ENCODE measurements at places on chromosomes 3 and 15.

- peak; percentile 33 for DNase-seq
Measured at GRCh38 chr15:91384189-91384730, 284.2 kb downstream of the SV2B start.

- peak; percentile 86 for DNase-seq
Measured at GRCh38 chr3:136818769-136819391, at the start of gene SLC35G2. TSS of gene SLC35G2 (plus strand) at chr3:136819126. CDS start at chr3:136854461, 35,335 bp downstream.

- DNase-seq: no peak
Measured at GRCh38 chr3:178767581-178767980, 231.3 kb downstream of the KCNMB2 start.

DNA sequence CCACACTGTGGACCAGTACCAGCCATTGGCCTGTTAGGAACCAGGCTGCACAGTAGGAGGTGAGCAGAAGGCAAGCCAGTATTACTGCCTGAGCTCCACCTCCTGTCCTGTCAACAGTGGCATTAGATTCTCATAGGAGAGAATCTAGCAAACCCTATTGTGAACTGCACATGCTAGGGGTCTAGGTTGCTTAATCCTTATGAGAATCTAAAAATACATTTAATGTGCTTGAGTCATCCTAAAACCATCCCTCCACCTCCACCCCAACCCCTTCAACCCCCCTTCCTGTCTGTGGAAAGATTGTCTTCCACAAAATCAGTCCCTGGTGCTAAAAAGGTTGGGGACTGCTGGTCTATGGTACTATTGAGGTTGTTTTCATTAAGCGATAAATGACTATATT lies 49.3 kb upstream of the KCNAB1 start:
- peak; percentile 32 for DNase-seq

DNA sequence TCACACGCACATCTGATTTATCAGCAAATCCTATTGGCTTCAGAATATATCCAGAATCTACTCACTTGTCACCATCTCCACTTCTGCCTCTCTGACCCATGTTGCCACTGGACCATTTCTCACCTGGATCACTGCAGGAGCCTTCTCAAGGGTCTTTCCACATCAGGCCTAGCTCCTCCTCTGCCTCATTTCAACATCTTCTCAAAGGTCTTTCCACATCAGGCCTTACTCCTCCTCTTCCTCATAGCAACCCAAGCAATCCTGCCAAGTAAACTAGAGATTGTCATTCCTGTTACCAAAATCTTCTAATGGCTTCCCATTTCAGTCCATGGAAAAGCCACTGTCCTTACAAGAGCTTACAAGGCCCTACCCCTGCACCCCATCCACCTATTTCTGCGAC lies 18.0 kb upstream of the DUT start:
- no peak for DNase-seq

GRCh38 chr3:146873748-146874147 lies 268.6 kb upstream of the PLSCR5 start:
- no peak for DNase-seq

GRCh38 chr3:111732252-111732879 lies 126.7 kb upstream of the PHLDB2 start:
- DNase-seq: no peak

DNA sequence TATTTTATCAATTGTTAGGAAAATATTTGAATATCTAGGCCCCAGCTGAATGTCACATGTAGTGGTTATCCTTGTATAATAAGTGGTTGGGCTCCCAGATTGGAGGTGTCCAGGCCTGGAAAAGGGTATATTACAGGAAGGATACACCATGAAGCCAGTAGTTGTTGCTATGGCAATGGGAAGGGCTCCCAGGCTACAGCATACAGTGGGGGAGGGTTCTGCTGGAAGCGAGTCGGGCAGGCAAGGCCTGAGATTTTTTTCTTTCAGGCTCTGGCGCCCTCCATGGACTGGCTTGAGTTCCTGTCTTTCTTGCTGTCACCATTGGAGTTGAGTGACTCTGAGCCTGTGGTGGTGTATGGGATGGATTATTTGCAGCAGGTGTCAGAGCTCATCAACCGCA lies 8.9 kb downstream of the ECE2 start:
- peak; percentile 62 for DNase-seq

DNA sequence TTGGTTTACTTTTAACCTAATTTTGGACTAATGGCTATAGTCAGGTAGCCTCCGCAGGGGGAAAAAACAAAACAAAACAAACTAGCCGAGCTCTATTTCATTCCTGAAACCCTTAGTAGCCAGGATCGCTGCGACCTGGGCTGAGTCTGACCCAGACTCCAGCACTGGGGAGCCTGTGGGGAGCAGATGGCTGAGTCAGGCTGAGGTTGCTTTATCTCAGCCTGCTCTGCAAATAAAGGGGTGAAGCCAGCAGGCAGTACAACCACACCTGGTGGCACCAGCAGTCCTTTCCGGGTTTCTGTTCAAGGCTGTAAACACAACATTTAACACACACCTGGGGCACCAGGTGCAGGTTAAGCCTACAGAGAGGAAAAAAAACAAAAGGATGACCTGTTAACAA lies 27.3 kb downstream of the ABHD2 start:
- DNase-seq: no peak

DNA sequence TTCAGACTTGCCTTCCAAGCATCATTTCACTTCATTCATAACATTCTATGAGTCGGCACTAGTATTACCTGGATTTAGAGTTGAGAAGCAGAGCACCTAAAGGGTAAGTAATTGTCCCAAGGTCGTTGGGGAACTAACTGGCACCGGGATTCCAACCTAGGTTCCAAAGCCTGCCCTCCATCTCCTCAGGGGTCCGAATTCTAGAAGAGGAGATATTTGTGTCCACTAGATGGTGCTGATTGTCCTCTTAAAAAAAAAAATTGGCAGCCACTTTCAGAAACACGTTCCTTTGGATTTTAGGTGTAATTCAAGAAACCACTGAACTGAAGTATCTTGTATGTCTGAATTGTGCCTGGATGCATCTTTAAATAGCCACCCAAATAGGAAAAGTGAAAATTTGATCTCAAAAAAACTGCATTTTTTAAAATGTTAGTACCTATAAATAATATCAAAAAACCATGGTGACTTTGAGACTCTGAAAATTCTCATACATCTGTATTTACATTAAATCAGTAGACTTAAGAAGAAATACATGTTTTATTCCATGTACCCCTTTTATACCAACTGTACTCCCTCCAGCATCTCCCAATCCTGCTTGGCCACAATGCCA lies 3.9 kb upstream of the FSIP1 start:
- DNase-seq: peak; percentile 68

DNA sequence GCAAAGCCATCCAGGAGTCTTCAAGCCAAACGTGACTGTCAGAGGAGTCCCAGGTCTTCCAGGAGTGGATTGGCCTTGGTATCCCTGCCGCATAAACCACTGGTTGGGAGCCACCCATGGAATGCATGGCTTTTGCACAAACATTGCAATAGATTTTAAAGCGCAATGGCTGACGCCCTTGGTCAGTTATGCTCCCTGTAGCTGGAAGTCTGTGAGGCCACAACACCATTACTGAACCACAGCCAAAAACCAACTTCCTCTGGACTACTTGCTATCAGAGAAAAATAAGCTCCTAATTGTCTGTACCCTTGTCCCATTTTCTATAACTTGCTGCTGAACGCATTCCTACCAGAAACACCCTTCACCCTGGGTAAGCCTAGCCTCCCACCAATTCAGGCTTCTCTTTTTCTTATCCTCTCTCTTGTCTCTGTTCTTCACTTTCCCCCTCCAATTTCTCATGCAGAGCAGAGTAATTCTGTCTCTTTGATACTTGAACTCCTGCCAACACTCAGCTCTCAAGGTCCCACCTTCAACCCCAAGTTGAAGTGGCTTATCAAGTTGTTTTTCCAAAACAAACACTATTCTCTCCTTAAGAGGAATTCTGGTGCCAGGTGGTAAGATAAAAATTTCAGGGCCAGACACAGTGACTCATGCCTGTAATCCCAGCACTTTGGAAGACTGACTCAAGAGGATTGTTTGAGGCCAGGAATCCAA lies 176.4 kb upstream of the UBE2E1 start:
- no peak for DNase-seq

DNA sequence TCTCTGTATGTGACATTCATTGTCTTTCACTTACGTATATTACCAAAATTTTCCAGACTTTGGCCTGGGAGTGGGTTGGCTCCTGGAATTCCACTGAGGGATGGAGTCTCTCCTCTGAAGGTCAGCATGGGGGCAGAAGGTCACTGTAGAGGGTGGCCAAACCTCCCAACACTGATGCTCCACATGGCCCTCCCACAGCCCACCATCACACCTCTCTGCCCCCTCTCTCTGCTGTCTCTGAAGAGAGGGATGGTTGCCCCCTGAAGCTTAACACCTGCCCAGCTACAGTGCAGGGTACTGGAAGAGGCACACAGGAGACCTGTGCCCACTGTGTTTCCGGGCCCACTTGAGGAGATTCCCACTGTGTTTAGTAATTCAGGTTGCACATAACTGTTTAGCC lies 52.2 kb downstream of the CMTM6 start:
- DNase-seq: no peak

DNA sequence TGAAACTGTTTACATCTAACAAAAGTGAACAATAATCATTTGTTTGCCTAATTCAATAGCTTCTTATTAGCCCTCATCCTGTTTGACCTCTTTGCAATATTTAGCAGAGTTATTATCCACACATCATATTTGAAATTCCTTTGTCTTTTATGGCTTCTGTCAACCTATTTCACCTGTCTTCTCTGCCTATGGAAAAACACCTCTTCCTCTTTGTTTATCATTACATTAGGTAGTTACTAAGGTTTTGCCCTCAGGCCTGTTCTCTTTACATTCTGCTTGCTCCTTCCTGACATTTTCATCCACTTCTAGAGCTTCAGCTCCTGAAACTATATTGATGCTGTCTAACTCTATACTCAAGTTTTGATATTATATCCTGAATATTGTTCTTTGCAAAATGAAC lies 183.0 kb downstream of the SUCNR1 start:
- no peak for DNase-seq

- DNase-seq: no peak
Measured at GRCh38 chr3:112348943-112349342, 16.0 kb downstream of the CD200 start.

DNA sequence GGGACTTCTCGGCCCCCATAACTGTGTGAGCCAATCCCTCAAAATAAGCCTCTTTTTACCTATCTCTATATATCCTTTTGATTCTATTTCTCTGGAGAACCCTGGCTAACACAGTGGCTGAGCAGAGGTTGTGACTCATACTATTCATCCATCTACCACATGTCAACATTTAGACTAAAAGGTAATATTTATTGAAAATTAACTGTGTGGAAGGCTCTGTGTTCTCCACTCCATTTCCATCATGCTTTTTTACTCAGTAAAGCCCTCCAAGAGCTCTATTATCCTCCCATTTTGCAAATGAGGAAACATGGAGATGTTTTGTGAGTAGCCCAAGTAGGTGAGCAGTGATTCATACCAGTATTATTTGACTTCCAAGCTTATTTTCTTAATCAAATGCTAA lies 217.9 kb upstream of the DCBLD2 start:
- no peak for DNase-seq

DNA sequence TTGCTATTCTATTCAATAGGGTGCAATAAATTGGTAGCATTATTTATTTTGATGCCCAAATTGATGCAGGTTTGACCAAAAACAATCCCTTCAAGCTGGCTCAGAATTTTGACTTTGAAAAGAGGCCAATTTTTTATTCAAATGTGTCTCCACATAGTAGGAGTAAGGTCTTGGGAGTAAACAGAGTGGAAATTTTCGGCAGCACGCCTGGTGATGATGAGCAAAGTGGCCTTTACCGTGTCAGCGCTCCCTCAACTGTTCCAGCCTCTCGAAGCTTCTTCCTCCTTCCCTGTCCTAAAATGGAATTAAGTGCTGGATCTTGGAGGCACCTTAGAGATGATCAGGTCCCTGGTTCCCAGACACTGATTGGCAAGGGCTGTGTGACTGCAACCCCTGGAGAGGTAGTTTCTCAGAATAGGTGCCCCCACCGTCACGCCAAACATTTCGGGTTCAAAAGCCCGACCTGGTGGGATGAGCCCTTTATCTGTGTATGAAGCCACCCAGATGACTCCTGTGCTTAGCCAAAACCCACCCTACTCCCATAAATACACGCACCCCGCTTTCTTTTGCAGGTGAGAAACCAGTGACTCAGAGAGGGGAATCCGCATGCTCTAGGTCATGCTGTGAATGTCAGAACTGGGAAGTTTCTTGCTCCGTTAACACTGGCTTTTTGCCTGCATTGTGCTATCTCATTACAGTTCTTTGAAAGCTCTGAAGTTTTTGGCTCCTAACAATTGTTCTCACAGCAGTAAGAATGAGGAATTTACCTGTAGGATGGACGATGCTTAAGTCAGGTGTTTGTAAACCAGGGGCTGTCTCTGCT lies 89.1 kb downstream of the CRYGS start:
- no peak for DNase-seq

- no peak for DNase-seq
Measured at GRCh38 chr15:40456299-40456712, 14.5 kb upstream of the CHST14 start.

DNA sequence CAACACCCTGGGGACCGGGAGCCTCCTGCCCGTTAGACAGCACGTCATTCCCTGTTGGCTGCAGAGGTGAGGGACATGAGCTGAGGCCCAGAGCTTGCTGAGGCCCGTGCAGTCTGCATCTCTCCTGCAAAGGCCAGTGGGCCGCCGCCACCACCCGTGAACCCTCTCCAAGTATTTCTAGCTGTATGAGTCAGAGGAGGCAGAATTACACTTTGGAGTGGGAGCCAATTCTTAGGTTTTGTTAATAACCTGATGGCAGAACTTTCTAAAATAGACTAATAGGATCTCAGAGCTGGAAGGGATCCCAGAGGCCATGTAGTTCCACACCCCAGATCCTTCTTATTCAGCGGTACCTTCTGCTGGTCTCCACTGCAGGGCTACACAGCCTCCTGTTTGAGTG lies 335.2 kb upstream of the CTDSPL start:
- no peak for DNase-seq

GRCh38 chr3:182617500-182617899 lies 175.8 kb upstream of the ATP11B start:
- DNase-seq: no peak

DNA sequence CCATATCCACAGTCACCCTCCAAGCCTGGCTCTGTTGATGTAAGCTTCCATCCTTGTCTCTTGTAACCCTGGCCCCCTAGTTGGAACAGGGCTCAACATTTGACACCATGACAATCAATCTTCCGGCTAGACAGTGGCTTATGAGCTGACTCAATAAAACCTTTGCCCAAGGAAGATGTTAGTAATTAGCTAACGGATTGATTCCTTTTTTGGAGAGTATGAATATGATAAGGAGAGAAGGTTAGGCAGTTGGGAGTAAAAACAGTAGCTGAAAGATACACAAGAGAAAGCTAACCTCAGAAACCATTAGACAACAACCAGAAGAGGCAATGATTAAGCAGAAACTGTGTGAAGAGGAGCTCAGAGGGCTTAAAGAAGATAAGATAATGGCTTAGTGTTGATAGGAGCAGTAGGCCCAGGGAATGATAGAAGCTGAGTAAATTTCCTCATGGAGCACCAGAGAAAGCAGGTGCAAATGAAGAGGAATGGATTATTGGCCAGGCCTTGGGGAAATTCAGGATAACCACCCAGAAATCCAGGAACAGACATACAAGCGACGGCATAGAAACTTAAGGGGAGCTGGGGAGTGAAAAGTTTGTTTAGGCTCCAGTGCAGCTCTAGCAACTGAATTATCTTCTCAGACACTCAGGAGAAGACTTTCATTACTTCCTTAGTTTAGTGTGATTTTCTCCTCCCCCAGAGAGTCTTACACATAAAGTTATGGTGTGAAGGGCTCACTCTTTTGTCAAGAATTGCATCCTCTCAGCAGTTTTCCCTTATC lies 7.8 kb upstream of the RFX7 start:
- DNase-seq: no peak

- peak; percentile 72 for DNase-seq
Measured at GRCh38 chr3:36907911-36908646, 36.8 kb downstream of the TRANK1 start.
